ENCODE measurements at places on chromosomes 6 and 20.

DNA sequence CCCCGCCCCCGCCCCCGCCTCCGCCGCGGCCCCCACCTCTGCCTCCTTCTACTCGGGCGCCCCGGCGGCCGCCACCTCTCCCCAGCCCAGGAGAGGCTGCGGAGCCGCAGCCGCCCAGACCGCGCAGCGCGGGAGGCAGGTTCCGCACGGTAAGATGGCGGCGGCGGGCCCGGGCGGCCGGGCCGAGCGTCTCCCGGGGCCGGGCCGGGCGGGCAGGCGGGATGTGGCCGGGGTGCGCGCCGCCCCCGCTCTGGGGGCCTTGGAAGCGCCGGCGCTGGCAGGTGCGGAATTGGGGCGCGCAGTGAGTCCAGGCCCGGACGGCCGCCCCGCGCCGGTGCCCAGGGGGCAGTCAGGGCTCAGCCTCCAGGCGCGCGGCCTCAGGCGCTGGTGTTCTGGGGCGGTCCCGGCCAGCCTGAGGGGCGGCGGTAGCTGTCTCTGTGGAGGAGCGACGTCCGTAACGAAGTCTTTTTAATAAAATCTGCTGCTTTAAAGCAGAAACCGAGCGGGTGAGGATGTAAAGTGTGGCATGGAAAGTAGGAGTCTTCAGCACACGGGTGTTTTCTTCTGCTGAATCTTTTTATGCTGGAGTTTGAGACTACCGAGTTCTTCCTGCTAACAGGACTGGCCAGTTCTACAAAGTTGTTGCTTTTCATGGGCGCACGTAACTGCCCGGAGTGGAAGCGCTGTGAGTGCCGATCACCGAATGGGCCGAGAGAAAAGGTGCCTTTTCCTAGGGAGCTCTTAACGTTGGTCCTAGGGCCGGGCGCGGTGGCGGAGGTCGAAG is at the start of gene GID8:
TSS of gene GID8 (plus strand) at position 43 of the 784 bp plus-strand sequence. CDS start 3,356 bp downstream, outside the sequence.
- peak within 1 kb of the TSS; percentile 76 for H3K27ac ChIP-seq
- H3K4me1 ChIP-seq, result peaks cover 18% of the 10 kb centered on the region
- H3K27me3 ChIP-seq, result no peaks in the 10 kb centered on the region
- H3K4me3 ChIP-seq, result peak within 1 kb of the TSS; percentile 100
- H3K36me3 ChIP-seq, result no peaks in the 10 kb centered on the region

DNA sequence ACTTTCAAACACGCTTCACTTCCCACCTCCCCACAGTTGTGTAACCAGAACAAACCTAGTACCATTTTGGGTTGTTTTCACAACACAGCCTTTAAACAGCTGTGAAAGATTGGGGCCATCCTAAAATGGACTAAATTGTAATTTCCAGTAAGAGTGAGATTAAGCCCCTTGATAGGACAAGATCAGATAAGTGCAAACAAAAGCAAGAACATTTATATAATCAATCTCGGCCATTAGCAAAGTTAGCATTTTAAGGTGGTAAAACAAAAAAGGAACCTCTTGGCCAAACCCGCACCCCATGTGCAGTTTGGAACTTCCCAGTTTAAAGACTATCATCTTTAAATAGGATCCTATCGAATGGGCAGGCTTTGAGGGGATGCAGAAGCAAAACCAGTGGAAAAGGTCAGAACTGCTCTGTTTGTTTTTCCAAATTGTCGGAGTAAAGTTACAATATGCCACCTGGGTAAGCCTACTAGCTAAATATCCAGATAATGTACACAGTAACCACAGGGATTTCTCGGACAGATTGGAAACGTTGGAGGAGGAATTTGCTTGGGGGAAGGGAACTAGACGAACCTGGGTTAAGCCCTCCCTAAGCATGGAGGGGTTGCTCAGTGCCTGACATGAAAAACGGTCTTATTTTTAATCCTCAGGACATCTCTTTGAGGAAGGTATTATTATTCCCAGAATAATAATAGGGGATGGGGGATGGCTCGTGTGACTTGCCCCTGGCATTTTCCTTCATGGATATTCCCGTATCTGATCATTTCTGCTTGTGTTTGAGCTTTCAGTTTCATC is 159.8 kb upstream of the SALL4 start:
- H3K4me1 ChIP-seq, result no peaks in the 10 kb centered on the region
- no peak overlapping the region for H3K27ac ChIP-seq
- H3K27me3 ChIP-seq, result no peaks in the 10 kb centered on the region

DNA sequence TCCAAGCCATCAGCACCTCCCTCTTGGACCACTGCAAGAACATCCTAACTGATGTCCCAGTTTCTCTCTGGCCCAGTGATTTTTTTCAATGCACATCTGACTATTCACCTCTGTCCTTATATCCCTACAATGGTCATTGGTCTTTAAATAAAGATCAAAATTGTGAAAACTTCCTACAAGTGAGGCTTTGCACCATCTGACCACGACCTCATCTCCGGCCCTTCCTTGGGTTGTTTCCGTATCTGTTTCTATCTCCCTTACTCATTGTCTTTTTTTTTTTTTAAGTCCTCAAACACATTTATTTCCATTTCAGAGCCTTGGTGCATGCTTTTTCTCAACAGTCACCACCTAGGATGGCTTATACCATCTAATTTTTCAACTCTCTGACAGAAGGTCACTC is 88.1 kb downstream of the IPCEF1 start:
- no peaks in the 10 kb centered on the region for H3K36me3 ChIP-seq
- H3K27me3 ChIP-seq, result no peaks in the 10 kb centered on the region
- no peak for DNase-seq
- H3K4me3 ChIP-seq, result no peak overlapping the region

DNA sequence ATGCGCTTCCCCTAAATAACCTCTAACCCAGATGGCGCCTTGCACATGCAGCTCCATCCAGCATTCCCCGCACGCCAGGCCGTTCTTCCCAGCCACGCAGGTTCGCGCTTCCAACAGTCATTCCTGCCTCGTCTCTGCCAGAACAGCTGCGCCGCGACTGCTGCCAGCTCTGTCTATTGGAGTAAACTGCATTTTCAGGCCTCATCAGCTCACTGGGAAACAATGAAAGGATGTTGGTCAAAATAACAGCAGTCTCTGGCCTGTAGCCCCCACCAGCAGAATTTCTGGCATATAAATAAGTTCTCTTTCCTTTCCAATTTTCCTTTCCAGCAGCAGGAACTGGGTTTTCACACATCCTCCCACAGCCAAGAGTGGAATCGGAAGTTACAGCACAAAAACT is 14.6 kb downstream of the NRSN1 start:
- no peaks in the 10 kb centered on the region for H3K27me3 ChIP-seq
- no peaks in the 10 kb centered on the region for H3K36me3 ChIP-seq
- no peak for DNase-seq
- no peaks in the 10 kb centered on the region for H3K4me1 ChIP-seq
- no peak overlapping the region for H3K4me3 ChIP-seq

DNA sequence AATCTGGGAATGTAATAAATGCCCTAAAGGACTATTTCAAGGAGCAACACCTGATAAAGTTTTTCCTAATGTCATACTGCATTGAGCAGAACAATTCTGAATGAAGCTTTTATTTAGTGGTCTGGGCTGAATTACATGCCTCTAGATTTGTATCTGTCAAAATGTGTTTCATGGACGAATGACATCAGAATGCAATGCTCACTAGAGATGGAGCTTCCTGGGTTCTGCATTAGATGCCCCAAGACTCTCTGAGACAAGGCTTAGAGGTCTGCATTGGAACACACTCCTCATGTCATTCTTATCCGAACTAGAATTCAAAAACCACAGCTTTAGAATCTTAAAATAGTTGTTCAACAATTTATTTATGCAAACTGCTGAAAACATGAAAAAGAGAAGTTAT is 62.0 kb downstream of the SYNE1 start:
- H3K36me3 ChIP-seq, result no peaks in the 10 kb centered on the region
- DNase-seq, result no peak
- H3K4me3 ChIP-seq, result no peak overlapping the region
- no peaks in the 10 kb centered on the region for H3K27me3 ChIP-seq
- no peaks in the 10 kb centered on the region for H3K4me1 ChIP-seq
- H3K27ac ChIP-seq, result no peak overlapping the region

DNA sequence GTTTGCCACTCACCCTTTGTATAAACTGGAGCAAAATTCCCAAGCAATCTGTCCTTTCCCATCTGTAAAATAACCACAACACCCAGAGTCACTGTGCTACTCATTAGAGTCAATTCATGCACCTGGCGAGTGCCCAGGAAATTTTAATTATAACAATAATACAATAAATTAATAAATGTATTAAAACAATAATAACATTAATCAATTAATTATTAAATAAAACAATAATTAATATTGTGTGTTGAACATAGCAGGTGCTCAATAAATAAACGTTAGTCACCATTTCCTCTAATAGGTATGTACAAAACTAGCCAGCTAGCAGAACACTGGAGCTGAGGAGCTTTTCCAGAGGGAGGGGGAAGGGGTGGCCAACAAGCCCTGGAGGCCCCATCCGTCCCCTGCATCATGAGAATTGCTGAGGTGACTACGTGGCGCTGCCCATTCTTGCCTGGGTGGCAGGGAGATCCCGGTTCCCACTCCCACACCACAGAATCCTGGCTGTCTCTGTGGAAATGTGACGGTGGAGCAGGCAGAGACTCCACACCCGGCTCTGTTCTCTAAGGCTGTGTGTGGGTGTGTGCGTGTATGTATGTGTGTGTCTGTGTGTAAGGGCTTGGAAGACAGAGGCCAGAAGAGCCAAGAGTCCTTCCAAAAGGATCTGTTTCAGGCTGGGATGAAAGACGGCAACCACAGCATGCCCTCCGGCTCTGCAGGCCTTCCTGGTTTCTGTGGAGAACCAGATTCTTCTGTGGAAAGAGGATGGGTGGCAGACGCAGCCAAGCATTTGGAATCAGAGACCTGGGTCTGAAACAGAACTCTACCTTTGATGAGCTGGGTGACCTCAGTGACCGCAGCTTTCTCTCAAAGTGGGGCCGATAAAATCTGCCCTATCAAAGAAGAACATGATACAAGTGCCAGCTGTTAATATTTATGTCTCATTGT is 18.8 kb upstream of the EZR start:
- H3K27me3 ChIP-seq, result no peaks in the 10 kb centered on the region
- no peak overlapping the region for H3K4me3 ChIP-seq
- H3K36me3 ChIP-seq, result no peaks in the 10 kb centered on the region
- H3K4me1 ChIP-seq, result no peaks in the 10 kb centered on the region

GRCh38 chr6:125303512-125303854 is 1.7 kb upstream of the HDDC2 start:
- H3K27ac ChIP-seq, result no peak overlapping the region
- no peaks in the 10 kb centered on the region for H3K27me3 ChIP-seq
- H3K36me3 ChIP-seq, result no peaks in the 10 kb centered on the region
- H3K4me1 ChIP-seq, result no peaks in the 10 kb centered on the region

DNA sequence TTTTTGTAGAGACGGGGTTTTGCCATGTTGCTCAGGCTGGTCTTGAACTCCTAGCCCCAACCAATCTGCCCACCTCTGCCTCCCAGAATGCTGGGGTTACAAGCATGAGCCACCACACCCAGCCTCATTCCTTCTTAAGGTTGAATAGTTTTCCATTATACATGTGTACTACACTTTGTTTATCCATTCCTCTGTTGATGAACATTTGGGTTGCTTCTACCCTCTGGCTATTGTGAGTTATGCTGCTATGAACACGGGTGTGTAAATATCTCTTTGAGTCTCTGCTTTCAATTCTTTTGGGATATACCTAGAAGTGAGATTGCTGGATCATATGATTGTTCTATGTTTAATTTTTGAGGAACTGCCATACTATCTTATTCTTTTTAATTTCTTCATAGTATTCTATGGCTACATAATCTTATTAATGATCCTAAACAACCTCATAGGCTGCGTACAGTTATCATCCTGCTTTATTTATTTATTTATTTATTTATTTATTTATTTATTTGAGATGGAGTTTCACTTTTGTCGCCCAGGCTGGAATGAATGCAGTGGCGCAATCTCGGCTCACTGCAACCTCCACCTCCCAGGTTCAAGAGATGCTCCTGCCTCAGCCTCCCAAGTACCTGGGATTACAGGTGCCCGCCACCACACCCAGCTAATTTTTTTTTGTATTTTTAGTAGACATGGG is 49.2 kb upstream of the TLDC2 start:
- no peaks in the 10 kb centered on the region for H3K36me3 ChIP-seq
- no peak overlapping the region for H3K4me3 ChIP-seq
- H3K27ac ChIP-seq, result no peak overlapping the region

GRCh38 chr6:79724816-79725215 is 93.7 kb downstream of the SH3BGRL2 start:
- no peak overlapping the region for H3K27ac ChIP-seq
- H3K4me3 ChIP-seq, result no peak overlapping the region
- H3K36me3 ChIP-seq, result no peaks in the 10 kb centered on the region
- no peak for DNase-seq
- H3K4me1 ChIP-seq, result no peaks in the 10 kb centered on the region

DNA sequence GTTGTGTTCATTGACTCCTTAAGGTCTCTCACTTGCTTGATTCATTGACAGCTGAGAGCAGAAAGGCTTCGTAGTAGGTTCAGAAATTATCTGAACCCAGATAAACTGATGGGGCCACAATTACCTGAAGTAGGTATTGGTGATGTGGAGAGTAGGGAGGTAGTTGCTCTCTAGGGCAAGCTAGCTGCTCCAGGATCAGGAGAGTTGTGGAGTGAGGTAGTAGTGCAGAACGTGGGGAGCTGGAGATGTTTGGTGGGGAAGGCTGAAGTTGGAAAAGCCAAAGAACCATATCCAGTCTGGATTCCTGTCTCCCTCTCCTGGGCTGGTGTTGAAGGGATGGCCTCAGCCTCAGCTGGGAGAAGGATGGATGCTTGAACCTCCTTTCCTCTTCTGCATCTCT is 15.9 kb downstream of the TJAP1 start:
- no peak overlapping the region for H3K4me3 ChIP-seq
- DNase-seq, result no peak
- H3K27me3 ChIP-seq, result no peaks in the 10 kb centered on the region

DNA sequence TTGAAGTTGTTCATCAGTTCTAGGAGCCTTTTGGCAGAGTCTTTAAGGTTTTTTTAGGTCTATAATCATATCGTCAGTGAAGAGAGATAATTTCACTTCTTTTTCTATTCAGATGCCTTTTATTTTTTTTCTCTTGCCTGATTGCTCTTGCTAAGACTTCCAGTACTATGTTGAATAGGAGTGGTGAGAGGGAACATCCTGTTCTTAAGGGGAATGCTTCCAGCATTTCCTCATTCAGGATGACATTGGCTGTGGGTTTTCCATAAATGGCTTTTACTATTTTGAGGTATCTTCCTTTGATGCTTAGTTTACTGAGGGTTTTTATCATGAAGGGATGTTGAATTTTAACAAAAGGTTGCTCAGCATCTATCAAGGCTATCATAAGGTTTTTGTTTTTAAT is 109.5 kb downstream of the CLVS2 start:
- no peak overlapping the region for H3K4me3 ChIP-seq
- no peak overlapping the region for H3K27ac ChIP-seq
- H3K27me3 ChIP-seq, result no peaks in the 10 kb centered on the region
- H3K36me3 ChIP-seq, result no peaks in the 10 kb centered on the region

DNA sequence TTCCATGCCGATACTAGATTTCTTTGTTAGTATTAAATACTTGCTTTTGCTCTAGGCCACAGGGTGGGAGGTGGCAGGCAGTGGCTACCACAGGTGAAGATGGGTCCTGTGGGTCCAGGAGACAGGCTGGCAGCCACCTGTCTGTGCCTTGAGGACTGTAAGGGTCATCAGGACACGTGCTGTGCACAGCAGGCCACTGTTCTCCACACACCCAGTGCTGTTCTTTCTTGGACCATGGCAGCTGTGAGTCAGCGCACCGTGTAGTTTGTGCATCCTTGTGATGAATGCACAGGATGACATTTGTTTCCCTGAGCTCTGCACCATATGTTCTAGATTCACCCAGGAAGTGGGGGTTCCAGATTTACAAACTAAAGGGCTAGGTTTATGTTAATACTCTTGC is 317.0 kb downstream of the ZFAND3 start:
- no peaks in the 10 kb centered on the region for H3K36me3 ChIP-seq
- H3K4me1 ChIP-seq, result 0 out of 2 replicates have a peak, but pooled peaks cover 5% of the 10 kb centered on the region
- H3K27ac ChIP-seq, result no peak overlapping the region
- no peak for DNase-seq

- no peak overlapping the region for H3K4me3 ChIP-seq
- peaks cover 22% of the 10 kb centered on the region for H3K4me1 ChIP-seq
- no peak overlapping the region for H3K27ac ChIP-seq
- no peaks in the 10 kb centered on the region for H3K27me3 ChIP-seq
Observed at GRCh38 chr6:25157842-25158241, 121.3 kb upstream of the CARMIL1 start.
